ENCODE measurements at places on chromosomes 5 and 9.

DNA sequence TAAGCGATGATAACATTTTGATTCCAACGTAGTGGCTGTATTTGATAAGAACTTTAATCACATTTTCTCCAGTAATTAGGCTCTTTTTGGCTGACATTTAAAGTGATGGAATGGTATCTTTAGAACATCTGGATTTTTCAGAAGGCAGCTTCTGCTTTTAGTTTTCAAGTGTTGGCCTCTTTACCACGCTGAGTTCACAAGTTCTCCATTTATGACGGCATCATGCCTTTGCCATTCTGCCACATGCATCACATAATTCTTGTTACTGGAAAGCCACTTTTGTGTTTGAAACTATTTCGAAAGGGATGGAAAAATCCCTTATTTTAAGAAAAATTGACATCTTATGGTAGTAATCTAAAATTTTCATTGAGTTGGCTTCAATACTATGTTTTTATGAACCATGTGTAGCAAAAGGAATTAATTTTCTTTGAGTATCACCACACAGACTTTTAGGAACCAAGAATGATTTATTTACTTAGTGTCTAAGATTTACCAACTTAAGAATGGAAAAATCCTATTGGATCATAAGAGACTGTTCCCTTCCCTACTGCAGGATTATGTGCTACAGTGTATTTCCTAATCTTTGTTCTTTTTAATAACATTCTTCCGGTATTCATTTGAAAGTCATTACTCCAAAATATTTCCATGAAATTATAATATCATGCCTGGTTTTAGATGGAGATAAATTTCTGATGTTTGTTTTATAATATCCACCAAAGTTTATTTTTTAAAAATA is 344.2 kb downstream of the ADGRV1 start:
- DNase-seq: no peak

DNA sequence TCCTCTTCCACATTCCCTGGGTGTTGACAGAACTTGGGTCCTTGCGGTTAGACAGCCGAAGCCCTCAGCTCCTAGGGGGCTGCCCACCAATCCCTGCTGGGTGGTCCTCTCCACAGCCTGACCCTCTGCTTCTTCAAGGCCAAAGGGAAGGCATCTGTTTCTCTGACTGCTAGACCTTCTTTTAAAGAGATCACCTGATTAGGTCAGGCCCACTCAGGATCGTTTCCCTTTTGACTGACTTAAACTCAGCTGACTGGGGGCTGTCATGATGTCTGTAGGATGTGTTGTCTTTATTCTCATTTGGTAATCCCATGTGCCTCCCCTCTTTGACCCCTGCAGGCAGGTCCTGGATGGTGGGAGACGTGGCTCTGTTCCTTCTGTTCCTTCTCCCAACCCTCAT is 207.5 kb downstream of the PAX5 start:
- DNase-seq: no peak

DNA sequence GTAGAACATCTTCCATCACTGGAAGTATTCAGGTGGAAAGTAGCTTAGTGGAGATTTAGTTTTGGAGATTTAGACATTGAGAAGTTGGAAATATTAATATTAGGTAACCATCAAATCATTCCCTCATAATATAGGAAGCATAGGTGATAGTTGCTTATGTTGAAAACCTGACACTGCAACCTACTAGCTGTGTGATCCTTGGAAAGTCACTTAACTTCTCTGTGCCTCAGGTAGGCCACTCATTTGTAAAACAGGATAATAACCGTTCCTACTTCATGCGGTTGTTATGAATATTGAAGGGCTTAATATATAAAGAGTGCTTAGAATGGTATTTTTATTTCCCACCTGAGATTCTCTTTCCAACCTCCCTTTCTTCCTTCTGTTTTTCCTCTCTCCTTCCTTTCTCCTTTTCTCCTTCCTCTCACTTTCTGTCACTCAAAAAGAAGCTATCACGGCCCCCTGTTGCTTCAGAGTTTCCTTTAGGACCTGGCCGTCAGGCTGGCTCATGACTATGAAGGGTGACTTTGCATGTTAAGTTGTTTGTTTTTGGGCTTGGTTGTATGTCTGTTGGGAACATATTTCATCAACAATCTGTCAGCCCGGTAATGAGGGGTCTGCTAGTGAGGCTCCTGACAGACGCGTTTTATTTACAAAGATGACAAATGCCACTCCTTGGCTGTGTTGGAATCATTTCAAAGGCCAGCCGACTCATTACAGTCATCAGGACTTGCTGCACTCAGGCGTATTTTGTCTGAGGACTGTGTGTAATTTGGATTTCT is 31.0 kb downstream of the DOCK2 start:
- no peak for DNase-seq

DNA sequence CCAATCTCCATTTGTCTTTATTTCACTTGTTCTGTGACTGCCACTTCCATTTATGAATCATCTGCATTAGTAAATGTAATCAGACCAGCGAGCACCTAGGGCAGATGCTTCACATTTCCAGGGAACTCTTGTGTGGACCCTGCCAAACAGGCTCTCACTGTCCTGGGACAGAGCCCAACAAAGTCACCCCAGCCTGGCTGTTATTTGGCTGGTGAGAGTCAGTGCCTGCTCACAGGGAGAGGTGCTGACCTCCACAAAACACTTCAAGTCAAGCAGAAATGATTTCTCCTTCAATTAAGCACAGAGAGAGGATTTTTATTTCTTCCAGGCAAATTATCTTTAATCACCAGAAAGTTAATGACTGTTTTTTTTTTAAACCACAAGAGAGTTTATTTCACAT is 568.0 kb downstream of the MTRR start:
- DNase-seq: no peak

GRCh38 chr9:75185585-75186170 is 97.4 kb downstream of the OSTF1 start:
- peak; percentile 19 for DNase-seq

DNA sequence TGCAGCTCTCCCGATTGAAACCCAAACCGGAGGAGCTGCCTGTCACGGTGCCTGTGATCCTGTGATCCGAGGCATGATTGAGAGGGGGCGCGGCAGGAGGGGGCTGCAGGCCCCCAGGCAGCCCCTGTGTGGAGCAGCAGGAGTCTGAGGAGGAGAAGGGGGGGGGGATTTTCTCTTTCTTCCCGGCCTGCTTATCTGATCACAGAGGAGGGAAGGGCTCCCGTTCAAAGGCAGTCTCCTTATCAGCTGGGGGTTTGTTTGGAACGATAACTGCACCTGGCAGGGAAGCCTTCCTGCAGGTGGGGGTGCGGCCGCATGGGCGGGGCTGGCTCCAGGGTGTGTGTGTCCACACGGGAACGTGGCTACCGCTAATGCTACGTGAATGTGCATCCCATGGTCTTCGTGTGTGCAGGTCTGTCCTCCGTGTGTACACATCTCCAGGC is 38.4 kb downstream of the LMX1B start:
- DNase-seq: no peak

GRCh38 chr5:39905356-39905755 is 480.6 kb upstream of the DAB2 start:
- DNase-seq: no peak

GRCh38 chr5:39422728-39423285 is 2.0 kb downstream of the DAB2 start:
- DNase-seq: no peak

DNA sequence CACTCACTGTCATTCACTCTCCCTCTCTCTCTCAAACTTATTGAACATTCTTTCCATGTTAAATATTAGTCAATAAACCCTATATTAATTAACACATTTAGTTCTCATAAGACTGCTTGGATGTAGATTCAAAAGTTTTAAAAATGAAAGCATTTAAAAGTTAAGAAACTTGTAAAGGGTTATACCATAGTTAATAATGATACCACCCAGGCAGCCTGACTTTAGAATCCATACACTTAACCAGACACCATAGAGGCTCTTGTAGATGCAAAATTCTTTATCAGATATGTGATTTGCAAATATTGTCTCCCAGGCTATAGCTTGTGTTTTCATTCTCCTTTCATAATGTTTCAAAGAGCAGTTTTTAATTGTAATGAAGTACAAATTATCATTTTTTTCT is 335.8 kb upstream of the ACTBL2 start:
- no peak for DNase-seq

GRCh38 chr9:6029604-6030274 is 14.3 kb upstream of the RANBP6 start:
- no peak for DNase-seq

GRCh38 chr9:127853312-127854183 is 910 bp downstream of the ENG start:
- DNase-seq: no peak

- no peak for DNase-seq
These were observed 73.8 kb downstream of the MAPKAP1 start for GRCh38 chr9:125633116-125633745.

DNA sequence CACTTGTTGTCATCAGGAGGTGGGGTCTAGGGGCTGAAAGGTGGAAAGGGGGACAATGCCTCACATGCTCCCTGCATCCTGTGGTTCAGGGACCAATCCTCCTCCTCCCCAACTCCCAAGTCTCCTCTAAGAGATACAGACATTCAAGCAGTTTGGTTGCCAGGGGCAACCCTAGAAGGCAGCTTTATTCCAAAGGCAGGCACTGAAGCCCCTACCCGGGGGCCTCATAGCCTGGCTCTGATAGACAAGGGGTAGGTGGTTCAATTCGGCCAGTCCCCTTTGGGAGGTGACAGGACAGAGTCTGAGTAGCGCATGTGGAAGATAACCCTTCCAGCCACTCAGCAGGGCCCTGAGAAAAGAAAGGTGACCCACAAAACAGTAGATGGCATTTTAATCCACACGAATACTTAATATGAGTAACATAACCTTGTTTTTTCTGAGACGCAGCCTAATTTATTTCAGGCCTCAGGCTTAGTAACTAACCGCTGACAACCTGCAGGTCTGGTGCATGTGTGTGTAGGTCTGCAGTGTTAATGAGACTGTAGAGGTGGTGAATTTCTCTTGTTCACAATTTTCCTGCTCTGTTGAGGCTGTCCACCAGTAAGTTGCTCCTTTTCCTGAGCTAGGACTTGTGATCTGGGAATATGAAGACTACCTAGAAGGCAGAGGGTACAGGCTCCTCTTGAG is 31.3 kb upstream of the HSPA9 start:
- DNase-seq: no peak

GRCh38 chr9:109440117-109440515 is 58.0 kb downstream of the PTPN3 start:
- no peak for DNase-seq

GRCh38 chr9:547314-547713 is 294.2 kb upstream of the DMRT1 start:
- DNase-seq: no peak

DNA sequence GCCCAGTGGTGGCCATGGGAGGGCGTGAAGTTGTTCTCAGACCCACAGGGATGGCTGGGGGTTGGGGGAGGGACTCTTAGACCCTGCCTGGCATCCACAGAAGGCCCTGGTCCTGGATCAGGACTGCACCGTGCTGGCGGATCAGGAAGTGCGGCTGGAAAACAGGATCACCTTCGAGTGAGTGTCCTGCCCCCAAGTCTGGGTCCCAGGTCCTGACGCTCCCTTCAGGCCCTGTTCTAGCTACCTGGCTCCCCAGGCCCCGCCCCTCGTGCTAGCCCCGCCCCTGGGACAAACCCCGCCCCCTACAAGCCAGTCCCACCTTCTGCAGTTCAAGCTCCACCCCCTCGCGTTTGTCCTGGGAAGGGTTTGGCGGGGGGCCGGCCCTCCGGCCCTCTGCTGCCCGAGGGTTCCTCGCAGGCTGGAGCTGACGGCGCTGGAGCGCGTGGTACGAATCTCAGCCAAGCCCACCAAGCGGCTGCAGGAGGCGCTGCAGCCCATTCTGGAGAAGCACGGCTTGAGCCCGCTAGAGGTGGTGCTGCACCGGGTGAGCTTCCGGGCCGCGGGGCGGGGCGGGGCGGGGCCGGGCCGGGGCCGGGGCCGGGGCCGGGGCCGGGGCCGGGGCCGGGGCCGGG is 12.9 kb downstream of the RGS14 start:
- DNase-seq: no peak

DNA sequence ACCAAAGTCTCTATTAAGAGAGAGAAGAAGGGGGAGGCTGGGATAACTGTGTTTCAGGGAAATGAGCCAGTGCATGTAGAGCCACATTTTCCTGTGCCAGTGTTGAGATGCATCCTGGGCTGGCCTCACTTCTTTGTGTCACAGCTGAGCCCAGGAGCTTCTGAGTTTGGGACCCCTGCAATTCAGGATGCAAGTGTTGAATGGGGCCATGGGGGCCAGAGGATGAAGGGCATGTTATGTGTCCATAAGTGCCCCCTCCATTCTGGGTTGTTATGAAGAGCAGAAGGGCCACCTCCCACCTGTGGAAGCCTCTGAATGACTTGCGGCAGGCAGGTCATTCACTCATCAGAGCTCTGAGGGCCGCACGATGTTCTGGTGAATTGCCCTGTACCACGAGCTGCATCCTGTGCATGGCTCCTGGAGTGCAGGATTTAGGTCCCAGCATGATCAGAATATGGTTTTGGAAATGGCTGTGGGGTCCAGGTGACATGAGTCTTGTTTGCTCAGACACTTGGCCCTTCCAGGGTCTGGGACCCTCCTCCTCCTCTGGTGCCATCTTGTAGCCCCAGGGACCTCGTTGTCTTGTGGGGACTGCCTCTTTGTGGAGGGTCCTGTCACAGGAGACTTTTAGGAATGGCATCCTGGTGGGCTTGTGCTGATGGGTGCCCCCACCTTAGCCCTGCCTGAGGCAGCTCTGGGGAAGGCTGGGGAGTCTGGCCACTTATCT is 115.4 kb upstream of the PITX1 start:
- DNase-seq: no peak

GRCh38 chr5:126248611-126249010 is 174.6 kb upstream of the GRAMD2B start:
- DNase-seq: no peak

- peak; percentile 61 for DNase-seq
These were observed 142.6 kb upstream of the LMX1B start for GRCh38 chr9:126471084-126471624.

- DNase-seq: no peak
These were observed 35.0 kb upstream of the TLE1 start for GRCh38 chr9:81724242-81724889.

- no peak for DNase-seq
These were observed 456.1 kb downstream of the PSAT1 start for GRCh38 chr9:78753039-78753438.

DNA sequence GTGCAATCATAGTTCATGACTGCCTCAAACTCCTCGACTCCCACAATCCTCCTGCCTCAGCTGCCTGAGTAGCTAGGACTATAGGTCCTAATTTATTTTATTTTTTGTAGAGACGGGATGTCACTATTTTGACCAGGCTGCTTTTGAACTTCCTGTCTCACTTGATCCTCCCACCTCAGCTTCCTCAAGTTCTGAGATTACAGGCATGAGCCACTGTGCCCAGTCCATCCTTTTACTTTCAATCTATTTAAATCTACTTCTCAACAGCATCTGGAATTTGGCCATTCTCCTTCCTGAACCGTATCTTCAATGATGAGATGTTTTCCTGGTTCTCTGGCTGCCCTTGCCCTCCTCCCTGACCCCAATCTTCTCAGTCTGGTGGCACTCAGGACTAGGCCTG is 12.2 kb upstream of the GRIN1 start:
- DNase-seq: no peak

GRCh38 chr9:95225076-95225725 is 92.3 kb downstream of the FANCC start:
- no peak for DNase-seq

- no peak for DNase-seq
These were observed 60.3 kb upstream of the ADAMTS16 start for GRCh38 chr5:5079876-5080275.
